Cortex of kidney (tissue), 1 donor: ENCODE measurements at places on chromosomes 2 and 18.

- DNase-seq: no peak
Observed at GRCh38 chr2:239054921-239055320, 207.0 kb downstream of the TWIST2 start.

- no peak for DNase-seq
Observed at GRCh38 chr2:200354833-200355751, 48.6 kb downstream of the SPATS2L start.

- DNase-seq: no peak
Observed at GRCh38 chr18:35289727-35290093, 319 bp downstream of the ZSCAN30 start.

GRCh38 chr2:133674433-133675331 lies 106.4 kb upstream of the NCKAP5 start:
- no peak for DNase-seq

- no peak for DNase-seq
Observed at GRCh38 chr18:79336556-79337142, 59.1 kb upstream of the NFATC1 start.

DNA sequence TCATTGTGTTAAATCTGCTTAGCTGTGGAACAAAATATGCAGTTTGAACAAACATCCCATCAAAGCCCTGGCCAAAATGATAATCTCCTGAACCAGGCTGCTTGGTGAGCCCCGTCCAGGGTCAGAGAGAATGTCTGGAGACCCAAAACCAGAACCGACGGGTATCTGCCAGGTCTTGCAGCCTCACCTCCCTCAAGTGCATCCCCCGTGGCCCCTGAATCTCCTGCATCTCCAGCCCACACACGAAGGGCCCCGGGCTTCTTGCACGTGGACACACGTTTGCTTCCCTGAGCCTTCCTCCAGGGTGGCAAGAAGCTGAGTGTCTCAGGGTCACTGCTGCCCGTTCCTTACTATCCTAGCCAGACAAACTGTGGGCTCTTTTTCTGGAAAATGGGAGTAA lies 50.5 kb upstream of the PXDN start:
- DNase-seq: no peak

- DNase-seq: no peak
Observed at GRCh38 chr2:85089585-85089984, 43.6 kb upstream of the TCF7L1 start.

GRCh38 chr2:55395724-55396605 lies 23.7 kb downstream of the CCDC88A start:
- DNase-seq: no peak

GRCh38 chr18:28114472-28114871 lies 62.5 kb downstream of the CDH2 start:
- DNase-seq: no peak

DNA sequence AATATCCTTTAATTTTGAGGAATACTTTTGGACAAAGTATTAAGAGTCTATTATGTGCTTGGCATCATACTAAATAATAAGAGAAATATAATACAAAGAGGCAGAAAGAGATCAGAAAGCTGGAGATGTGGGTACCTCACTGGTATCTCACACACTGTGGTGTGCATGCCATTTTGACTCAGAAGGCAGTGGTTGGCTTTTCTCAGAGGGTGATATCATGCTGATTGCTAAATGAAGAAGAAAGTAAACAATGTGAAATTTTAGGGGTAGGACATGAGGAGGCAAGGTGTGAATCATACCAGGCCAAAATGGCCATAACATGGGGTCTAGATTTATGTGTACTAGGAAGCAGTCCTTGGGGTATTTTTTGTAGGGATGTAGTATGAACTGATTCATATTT lies 16.6 kb upstream of the SPOPL start:
- DNase-seq: no peak

DNA sequence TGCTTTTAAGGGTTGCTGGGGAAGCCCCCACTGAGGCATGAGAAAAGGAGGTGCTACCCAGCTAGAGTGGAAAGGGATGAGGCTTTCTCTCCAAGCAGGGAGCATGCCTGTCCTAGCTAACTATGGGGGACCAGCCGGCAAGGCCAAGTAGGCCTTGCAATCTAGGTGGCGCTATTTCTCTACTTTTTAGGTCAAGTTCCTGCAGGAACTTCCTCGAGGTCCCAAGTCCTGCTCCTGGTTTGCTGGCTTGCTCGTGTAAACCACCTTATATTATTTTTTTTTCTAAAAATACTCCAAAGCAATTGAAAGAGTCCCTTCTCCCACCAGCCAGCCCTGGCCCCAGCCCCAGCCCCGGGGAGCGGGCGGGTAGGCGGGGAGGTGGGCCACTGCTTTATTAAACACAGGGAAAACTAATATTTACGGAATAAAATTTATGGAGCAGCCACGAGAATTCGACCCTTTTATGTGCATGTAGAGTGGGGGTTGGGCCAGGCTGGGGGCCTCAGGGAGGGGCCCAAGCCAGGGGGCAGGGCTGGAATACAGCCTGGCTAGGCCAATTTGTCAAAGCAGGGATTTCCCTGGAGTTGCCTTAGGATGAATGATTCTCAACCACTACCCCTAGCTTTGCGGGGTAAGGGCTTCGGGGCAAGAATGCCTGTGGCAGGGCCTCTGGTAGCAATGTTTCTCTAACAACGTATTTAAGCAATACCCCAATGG lies 12.8 kb upstream of the IHH start:
- no peak for DNase-seq

DNA sequence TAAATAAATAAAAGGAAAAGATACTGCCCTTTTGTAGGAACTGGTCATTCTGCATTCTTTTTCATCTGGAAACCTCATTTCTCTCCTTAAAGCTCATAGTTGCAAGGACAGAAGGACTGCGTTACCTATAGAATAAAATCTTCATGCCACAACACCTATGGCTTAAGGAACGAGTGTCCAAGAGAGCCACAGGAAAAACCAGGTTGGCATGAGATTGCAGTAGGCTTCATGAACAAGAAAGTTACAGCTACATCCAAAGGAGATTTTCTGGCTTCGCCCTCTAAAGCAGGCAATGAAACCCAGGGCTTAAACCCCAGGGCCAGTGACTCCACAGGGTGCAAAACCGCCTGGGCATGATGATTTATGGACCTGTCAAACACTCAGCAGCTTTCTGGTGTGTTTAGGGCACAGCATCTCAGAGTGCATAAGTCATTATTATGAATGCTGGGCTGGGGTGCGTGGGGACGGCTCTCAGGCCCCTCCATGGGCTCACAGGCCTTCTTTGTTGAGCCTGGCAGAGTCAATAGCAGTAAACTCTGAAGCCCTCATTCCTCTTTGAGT lies 30.7 kb upstream of the PIEZO2 start:
- DNase-seq: no peak

DNA sequence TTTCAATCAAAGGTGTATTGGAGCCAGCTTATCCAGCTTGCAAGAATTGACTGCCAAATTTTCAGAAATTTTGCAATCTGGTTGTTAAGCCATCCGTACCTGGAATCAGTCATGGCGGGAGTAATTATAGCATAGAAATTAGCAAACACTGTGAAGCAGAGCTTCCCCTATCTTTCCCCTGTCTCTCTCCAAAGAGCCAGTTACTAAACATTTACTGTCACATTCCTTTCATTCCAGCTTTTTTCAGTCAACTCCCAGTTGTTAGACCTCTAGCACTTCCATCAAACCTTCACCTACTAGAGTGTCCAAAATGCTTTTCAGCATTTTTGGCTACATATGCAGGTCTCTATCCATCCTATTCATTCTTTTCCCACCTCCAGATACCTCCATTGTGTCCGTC lies 137.4 kb downstream of the MC4R start:
- no peak for DNase-seq

DNA sequence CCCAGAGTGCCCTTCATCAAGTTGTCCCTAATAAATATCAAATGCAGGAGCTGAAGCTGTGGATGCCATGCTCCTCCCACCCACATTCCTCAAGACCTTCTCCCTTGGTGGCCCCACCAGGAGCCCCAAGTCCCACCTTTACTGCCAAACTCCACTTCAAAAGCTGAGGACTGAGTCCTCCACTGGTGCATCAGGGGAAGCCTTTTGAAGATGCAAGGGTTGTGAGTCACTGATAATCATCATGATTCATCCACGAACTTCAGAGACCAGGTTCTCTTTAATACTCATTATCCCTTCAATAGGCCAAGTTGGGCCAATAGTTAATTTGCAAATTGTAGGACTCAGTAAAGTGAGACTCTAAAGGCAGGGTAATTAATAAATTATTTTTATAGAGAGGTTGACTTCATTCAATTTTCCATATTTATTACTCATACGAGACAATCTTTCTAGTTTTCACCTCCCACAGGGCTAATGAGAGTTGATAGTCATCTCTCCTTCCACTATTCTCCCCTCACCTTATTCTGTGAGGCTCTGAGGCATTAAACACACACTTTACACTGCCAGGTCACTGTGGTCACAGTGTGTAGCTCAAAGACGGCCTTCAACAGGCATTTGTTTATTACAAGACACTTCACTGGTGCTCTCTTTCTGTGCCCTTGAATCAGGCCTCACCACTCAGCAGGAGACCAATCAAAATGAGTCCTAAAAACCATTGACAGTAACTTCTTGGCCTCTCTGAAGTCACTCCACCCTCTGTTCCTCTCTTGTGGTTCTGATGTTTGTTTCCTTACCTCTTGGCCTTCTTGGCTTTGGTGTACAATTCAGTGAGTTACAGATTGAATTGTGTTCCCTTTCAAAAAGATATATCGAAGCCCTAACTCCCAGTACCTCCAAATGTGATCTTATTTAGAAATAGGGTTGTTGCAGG lies 99.9 kb downstream of the TRIB2 start:
- DNase-seq: no peak

- DNase-seq: no peak
Observed at GRCh38 chr2:170189757-170190156, 11.8 kb downstream of the MYO3B start.

- DNase-seq: no peak
Observed at GRCh38 chr2:378364-378763, 90.5 kb upstream of the ALKAL2 start.

GRCh38 chr2:71816815-71817214 lies 330.8 kb downstream of the CYP26B1 start:
- DNase-seq: no peak

DNA sequence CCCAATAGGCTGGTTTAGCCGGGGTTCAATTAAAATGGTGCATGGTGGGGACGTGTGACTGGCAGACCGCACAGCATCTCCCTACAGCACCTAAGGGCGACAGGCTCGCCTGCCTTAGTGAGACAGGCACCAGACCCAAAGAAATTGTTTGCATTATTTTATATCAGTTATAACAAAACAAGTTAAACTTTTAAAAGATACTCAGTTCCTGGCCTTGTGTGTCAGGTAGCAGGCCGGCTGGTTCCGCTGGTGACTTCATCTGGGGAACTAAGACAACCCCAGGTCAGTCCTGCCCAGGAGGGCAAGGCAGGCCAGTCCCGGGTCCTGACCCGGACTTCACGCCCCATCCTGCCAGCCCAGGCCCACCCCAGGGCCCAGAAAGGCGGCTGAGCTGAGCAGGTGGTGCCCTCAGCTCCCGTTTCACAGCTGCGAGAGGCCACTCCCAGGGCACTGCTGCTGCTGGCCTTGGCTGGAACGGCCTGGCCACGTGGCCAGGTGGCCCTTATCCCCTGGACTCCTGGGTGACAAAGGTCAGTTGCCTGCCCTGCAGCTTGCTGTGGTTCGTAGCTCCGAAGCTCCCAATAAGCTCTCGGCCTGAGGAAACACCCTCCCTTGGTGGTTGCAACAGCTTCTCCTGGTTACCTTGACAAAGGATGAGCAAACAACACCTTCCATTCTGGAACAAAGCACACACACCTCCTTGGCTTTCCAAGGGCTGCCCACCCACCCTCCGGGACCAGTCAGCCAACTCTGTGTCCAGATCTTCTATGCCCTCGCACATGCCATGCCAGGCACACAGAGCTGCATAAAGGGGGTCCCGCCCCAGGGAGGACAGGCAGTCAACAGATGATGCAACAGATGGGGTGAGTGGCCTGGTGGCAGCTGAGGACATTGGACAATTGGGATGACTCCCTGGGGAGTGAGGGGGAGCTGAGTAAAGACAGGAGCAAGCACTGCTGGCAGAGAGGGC lies 11.3 kb upstream of the AGXT start:
- no peak for DNase-seq

- no peak for DNase-seq
Observed at GRCh38 chr18:61948281-61948741, 55.5 kb upstream of the RNF152 start.

DNA sequence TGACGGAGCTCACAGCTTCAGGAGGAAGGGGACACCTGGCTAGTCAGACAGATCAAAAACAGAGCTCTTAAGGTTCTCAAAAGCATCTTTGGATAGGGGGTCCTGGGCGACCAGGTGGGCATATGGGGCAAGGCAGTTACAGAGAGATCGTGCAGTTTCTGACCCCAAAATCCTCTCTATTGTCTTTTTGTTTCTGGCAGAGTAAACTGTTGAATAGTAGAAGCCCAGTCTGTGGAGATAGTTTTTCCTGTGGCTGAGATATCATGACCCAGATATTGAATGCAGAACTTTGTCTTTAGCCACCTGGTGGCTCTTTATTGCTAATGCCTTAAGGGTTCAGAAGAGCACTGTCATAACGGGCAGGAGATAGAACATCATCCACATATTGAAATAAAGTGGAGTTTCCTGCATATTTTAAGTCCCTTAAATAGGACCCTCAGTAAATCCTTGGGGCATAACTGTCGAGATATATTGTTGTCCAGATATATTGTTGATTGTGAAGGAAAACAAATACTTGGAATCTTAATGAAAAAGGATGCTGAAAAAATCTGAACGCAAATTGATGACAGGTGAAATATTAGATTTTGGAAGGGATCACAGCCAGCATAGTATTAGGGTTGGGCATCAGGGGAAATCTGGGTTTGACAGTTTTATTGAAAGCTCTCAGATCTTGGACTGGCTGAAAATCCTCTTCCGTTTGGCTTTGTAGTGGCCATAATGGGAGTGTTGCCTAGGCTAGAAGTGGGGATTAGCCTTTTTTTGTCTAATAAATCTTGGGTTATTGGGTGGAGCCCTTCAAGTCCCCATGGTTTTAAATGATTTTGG lies 14.1 kb upstream of the ZDBF2 start:
- DNase-seq: no peak

GRCh38 chr2:61469424-61470121 lies 1.3 kb downstream of the USP34 start:
- DNase-seq: no peak

- no peak for DNase-seq
Observed at GRCh38 chr2:40680547-40680946, 228.7 kb upstream of the SLC8A1 start.

DNA sequence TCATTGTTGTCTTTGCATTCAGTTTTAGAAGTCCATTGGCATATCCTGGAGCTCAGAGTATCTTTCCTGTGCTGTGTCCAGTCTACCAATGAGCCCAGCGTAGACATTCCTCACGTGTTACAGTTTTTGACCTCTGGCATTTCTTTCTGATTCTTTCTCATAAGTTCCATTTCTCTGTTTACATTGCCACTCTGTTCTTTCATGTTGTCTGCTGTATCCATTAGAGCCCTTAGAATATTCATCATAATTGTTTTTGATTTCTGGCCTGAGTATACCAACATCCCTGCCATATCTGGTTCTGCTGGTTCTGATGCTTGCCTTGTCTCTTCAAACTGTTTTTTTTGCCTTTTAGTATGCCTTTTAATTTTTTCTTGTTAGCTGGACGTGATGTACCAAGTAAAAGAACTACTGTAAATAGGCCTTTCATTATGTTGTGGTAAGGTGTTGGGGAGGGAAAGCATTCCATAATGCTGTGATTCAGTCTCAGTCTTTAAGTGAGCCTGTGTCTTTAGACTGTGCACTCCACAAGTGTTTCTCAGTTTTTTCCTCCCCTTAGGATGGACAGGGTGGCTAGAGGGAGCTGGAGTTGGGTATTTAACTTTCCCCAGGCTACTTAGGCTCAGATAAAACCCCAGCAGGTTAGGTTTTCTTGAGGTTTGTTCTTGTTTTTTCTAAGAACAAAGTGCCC lies 35.6 kb downstream of the CEP192 start:
- no peak for DNase-seq
